Stimulated activated CD8-positive, alpha-beta memory T cell treated with anti-CD3 and anti-CD28 coated beads, Interleukin-15, amount 100 ng/mL, for 24 hours (primary cell): ENCODE measurements at places on chromosomes 11 and 22.

DNA sequence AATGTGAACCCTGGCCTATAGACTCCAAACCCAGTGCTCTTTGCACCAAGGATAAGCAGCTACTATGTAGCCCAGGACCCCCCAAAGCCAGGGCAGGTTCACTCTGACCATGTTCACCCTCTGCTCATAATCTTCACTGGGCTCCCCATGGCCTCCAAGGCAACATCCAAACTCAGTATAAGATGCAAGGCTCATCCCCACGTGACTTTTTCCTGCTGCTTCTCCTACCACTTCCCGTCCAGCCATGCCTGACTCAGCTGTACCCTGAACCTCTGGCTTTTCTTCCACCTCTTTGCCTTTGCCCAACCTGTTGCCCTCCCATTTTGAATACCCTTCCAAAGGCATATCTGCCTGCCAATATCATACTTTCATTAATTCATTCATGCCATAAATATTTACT lies 27.8 kb downstream of the PDE2A start:
- DNase-seq: no peak

DNA sequence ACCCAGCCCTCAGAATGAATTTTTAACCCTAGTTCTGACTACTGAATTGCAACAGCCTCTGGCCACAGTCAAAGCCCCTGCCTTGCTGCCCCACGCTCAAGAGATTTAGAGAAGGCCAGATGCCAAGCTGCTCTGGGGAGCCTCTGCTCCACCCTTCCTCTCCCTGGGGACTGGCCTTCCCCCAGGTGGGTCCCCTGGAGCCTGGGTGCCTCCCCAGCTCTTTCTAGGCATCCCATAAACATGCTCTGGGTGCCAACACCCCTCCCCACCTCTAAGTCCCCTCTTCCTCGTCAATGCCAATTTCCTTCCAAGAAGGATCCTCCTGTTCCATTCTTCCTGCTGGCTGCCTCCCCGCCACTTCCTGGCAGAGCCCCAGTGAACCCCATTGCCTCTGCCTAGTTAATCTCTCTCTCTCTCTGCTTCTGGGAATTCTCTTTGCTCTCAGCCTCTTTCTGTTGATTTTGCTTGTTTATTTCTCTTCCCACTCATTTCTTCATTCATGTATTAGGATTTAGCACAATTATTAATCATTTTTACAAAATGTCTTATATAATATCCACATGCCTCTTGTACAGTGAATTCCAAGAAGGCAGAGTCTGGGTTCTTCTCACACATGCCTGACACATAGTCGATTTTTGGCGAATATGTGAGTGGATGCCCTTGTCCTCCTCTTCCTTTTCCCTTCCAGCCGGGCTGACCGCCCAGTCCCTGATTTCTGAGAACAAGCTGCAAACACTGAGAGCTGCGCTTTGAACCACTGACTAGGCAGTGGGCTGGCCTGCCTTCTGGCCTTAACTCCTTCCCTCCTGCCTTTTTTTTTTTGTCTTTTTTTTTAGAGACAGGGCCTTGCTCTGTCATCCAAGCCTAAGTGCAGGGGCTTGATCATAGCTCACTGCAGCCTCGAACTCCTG lies 17.5 kb downstream of the UQCR10 start:
- no peak for DNase-seq

DNA sequence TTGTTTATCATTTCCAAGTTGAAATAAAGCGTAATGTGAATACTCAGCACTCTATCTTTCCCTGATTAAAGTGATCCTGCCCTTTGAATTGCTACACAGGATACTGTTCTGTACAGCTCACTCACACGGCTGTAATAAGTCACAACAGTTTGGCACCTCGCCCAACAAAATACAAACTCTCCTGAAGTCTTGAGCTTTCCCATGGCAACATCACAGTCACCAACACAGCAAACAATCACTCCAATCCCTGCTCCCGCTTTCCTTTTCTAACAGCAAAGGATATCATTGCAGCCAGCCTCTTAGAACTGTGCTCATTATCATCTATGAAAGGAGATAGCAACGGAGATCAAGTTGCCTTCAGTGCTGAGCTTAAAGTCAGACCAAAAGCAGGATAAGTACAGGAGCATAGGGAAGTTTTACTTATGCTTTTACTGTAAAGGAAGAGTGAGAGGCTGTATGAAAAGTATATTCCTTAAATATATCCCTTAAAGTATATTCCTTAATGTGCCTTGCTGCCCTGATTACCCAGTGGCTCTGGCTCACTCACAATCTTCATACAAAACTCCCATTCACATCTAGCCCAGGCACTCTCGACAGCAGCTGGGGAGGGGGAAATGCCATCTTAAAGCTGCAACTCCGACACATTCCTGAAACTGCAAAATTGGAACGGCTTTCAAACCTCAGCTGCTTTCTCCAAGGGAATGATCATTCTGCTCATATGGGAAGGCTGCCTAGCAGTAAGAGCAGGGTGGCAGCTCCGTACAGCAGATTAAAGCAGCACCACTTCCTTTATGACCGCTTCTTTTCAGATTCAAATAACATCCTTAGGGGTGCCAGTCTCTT lies 35.8 kb downstream of the MAML2 start:
- no peak for DNase-seq

DNA sequence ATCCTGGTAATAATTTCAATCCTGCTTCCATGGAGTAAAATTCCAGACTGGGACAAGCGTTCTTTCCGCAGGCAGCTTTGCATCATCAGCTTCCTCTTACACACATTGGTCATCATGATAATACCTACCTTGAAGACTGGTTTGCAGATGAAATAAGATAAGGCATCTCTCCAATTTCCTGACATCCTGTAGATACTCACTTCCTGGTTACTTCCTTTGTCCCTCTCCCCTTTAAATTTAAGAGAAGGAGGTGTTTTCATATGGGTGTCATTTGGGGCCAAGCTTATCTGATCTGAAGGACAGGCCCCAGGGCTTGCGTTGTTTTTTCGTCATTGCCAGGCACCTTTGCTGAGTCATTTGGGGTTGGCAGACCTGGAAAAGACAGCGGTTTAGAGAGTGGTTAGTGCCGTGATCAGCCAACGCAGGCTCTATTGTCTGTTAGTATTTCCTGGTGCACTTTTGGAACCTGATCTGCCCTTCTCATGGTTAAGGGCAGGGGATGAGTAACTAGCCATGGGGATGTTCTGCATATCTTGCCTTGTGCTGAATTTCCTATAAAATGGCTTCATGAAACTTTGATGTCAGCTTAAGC lies 24.1 kb downstream of the GRAMD1B start:
- DNase-seq: no peak

- DNase-seq: no peak
Observed at GRCh38 chr22:29882716-29883044, 294 bp upstream of the MTMR3 start.

GRCh38 chr11:86702220-86702983 lies 30.0 kb upstream of the ME3 start:
- DNase-seq: no peak

DNA sequence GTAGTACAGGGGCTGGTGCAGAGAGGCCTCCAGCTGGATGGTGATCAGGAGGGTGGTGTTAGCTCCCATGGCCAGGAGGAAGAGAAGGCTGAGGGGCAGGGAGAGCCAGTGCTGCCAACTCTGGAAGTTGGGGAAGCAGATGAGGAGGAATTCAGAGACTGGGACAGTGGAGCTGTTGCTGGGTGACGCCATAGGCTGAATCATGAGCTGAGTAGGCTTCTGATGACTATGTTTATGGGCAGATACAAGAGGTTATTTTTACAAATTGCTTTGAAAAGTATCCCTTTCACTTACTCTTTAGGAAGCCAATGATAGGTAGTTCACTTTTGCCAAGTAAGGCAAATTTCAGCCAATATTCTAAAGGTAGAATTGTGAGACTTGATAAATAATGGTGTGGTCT lies 3.1 kb downstream of the OR56A1 start:
- DNase-seq: no peak

DNA sequence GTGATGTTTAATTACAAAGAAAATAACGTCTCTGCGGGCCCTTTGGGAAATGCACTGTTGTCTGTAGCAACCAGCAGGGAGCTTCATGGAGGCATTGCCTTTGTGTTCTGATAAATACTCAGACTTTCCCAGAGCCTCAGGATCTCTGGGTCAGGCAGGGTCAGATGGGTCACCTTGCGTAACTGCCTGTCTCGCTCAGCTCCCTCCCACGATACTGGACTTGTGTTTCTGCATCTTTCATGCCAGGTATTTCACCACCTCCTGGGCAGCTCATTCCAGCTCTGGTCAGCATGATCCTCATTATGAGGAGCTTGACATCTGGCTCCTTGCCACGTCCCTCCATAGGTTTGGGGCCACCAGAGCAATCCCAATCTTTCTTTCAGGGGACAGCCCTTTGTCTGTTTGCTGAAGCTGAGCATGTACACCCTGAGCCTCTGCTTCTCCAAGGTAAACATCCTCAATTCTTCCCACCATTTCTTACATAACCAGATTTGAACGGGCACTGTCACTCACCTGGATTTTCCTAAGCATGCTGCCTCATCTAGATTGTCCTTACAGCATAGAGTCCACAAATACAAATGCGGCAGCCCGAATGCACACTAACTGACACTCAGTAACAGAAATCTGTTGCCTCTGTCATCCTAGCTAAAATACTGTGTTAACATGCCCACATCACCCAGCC lies 162.3 kb downstream of the LARGE1 start:
- DNase-seq: no peak

DNA sequence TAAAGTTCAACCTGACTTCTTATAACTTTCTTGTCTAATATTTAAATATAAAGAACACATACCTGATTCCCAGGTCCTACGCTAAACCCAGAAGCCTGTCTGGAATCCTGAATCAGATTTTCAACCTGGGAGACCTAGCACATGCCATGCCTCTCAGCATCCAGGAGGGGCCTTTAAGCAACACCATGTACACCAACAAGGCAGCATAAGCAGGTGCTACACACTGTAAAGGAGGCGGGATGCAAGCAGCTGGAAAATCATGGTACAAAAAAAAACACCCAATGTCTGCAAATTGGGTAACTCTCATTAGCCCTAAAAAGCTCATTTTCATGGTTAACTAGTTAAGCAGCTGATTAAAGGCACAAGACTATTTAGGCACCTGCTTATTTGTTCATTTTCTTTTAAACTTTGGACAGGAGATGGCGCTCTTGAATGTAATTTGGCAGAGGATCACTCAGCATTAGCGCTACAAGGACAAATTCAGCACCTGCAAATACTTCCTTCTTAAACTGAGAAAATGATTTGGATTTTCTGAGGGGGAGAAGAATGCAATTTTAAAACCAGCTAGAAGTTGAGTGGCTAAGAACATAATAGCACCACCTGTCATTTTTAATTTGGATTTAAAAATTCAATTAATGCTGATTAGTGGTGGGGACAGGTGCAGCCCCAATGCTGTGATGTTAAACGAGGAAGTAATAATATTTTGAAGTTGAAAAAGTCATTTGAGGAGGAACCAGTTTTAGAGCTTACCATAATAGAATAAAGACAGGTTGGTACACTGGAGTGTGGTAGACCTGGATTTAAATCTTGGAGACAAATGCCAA lies 104.0 kb downstream of the FAR1 start:
- no peak for DNase-seq

DNA sequence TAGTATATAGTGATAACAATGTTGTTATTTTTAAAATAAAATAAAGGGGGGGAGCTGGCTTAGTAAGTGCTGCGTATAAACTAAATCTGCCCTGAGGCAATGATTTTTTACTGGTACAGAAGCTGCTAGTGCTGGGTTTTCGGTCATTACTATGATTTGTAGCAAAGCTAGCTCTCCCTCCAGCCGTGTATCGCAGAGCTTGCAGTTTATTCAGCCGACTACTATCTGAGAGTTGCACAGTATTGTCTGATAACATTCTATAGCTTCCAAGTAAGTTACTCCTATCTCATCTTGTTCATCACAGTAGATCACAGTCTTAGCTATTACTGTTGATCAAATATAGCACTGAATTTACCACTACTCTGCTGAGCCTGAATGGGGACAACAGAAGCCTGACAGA lies 805.5 kb upstream of the ARHGAP42 start:
- DNase-seq: no peak

DNA sequence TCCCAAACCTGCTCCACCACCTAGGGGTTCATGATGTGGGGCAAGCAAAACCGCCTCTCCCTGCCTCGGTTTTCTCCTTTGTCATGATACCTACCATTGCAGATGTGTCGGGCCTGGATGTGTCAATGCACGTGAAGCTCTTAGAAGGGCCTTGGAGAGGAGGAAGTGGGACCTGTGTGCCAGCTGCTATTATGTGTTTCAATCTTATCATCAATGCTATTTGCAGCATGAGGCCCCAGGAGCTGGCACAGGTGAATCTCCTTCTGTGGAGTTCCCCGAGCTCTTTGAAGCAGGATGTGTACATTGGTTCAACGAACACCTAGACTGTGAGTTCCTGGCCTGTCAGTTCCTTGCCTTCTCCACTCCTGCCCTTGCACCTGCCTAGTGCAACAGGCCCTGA lies 331.6 kb downstream of the CTTN start:
- no peak for DNase-seq

DNA sequence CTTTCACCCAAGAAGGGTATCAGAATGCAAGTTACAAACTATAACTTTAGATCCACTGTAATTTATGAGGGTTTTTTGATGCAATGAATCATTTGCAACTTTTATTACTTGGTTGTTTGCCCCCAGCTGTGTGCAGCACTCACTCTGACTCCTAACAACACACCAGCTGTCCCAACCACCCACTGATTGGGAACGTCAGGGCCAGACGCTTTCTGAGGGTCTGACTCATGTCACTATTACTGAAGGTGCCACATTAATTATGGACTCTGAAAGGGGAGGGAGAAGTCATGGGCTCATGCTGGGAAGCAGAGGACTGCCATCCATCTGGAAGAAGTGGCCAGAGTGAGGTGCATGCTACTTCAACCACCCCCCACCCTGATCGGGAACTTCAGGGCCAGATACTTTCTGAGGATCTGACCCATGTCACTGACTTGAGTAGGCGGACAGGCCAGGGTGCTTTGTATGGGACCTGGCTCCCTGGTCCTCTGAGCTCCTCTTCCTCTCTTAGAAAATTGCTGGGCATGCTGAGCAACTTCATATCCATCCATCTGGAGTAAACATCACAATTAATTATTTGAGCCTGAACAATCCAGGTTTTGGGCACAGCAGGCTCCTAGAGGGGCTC lies 44.9 kb upstream of the DRD2 start:
- no peak for DNase-seq

DNA sequence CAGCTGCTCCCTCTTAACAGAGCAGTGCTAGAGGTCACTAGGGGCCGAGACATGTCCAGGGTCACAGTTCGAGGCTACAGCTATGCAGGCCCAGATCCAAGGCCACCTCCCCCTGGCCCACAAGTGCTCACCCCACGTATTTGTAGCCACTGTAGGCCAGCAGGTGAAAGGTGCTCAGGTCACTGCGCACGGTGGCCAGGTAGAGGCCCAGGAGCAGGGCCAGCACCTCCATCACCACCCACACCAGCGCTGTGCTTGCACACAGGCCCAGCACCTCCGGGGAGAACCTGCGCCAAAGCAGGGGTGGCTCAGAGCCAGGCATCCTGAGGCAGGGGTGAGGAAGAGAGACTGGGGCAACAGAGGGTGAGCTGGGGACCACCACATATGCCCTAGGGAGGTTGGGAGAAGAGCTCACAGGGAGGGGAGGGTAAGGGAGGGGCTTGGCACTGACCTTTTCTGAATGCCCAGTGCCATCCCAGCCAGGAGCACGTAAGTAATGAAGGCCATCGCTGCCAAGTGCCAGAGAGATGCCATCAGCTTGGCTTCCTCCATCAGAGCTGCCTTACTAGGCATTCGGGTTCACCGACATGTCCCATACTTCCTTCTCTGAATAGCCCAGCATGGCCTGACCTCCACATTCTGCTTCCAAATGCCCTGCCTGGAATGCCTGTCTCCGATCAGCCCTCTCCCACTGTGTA lies 3.5 kb downstream of the YIF1A start:
- no peak for DNase-seq
